ENCODE measurements at places on chromosomes 5 and 9.
A peak's percentile ranks its signal among the peaks of the same experiment; 100 is the strongest.

DNA sequence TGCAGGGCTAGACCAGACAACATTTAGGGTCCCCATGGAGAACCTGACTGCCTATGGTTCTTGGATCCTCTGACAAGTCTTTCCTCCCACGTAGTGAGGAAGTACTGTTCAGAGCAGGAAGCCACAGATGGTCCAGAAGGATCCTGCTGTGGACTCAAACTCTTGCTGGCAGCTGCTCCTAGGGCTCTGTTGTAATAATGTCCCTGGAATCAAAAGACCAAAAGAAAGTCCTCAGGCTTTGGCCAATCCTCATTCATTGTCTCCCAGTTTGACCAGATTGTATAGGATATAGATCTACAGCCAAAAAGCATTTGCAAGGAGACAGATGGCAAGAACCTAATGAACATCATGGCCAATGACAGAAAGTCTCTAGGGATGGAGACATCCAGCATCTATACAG, 53.9 kb downstream of the SEMA6A start:
- DNase-seq = no peak

DNA sequence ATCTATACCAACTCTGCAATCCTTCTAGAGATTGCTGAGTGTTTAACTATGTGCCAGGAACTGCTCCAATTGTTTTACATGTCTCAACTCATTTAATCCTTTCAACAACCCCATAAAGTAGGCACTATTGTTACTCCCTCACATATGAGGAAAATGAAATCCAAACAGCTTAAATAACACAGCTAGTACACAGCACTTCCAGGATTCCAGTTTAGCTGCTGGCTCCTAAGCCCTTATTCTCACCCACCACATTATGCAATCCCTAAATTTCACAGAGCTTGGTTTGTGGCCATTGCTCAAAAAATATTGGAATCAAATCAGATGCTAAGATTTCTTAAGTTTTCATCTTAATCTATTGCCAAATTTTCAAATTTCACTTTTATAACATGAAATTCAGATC, 84.9 kb downstream of the PRELID2 start:
- no peak for DNase-seq

GRCh38 chr9:98874721-98875255, 67.3 kb downstream of the GALNT12 start:
- no peak for DNase-seq

DNA sequence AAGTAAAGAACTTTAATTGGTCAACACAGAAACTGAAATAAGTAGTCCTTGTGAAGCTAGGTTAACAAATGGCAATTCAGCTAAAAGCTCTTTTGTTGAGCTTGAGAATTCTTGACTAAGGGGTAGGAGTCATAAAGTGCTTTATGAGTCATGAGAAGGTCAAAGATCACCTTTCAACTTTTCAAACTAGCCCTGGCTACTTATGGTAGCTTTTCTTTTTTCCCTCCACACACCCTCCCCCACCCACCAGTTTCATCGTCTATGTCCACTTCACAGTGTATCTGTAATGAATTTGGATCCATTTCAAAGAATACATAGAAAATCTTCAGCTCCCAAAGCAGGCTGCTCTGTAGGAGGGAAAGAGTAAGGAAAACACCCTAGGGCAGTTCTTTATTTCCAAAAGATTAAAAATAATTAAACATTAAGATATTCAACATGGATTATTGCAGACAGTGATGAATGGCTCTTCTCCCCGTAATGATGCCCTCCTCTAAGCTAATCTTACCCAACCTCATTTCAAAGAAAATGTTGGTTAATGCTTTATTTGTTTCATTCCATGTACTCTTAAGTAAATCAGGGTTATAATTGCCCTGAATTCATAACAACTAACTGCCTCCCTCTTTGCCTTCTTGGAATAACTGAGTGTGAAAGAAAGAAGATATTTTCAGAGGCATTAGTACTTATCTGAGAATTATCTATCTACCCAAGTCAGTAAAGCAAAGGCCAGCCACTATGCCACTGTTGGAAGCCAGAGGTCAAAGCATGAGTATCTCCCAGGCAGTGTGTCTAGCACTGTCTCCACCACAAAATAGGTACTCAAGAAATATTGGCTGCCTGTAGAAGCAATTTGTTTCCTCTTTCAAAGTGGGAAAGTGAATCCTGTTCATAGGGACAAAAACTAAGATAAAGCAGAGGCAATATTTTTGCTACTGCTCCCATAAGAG, 290.6 kb downstream of the PIK3R1 start:
- no peak for DNase-seq

- no peak for DNase-seq
These were observed 6.7 kb upstream of the CAST start for GRCh38 chr5:96655506-96655905.

GRCh38 chr5:851553-851952, 767 bp upstream of the ZDHHC11 start:
- DNase-seq = no peak

- DNase-seq = no peak
These were observed 91.7 kb downstream of the AOPEP start for GRCh38 chr9:94818178-94818541.

DNA sequence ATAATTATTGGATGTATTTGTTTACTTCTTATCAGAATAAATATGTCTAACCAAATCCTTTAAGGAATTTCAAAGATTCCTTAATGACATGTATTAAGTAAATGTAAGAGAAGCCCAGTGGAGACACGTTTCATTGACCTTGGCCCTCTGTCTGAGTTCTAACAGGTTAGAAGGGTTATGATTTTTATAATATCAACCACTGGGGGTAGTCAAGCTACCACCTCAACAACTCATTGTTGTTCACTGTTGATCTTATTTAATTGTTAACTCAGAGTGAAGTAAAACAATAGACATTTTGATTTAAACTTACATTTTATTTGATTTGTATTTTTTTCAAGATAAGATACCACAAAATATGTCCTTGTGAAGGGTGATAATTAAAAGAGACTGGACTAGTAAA, 499.2 kb upstream of the COX7C start:
- DNase-seq = no peak

DNA sequence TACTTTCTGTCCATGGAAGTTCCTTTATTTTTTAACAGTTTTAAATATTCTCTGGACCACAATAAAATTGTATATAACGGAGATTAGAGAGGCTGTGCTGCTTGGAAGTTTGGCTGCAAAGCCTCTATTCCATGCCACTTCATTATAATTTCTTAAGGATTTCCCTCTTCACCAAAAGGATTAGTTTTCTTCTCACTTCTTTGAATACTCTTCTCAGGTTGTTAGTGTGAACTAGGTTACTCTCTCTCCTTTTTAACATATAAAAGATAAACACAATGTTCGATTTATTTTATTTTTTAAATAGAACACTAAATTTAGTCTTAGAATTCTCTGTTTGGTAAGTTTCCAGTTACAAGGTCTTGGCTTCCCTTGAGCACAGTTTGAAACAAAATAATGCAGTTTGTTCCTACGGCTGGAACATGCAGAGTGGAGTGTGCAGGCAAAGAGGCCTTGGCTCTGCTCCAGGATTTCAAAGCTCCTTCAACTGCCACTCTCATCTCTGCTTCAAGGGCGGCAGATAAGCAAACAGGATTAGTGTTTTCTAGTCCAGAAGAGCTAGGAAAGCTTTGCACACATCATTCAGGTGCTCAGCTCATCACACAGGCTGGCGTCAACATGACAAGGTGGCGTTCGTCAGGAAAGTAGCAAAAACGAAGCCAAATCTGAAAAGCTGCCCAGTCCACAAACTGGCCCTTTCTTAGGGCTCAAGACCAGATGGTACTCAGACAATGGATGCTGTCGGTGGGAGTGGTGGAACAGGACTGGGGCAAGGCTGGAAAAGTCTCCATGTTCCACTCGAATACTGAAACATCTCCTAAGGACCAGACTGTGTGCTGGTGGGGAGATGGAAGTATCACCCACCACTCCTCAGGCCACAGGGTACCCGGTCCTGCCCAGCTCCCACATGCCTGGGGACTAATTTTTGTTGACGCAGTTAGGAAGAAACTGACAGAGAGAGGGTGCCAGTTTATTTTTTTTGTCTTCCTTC, 286.6 kb downstream of the CRB2 start:
- no peak for DNase-seq

DNA sequence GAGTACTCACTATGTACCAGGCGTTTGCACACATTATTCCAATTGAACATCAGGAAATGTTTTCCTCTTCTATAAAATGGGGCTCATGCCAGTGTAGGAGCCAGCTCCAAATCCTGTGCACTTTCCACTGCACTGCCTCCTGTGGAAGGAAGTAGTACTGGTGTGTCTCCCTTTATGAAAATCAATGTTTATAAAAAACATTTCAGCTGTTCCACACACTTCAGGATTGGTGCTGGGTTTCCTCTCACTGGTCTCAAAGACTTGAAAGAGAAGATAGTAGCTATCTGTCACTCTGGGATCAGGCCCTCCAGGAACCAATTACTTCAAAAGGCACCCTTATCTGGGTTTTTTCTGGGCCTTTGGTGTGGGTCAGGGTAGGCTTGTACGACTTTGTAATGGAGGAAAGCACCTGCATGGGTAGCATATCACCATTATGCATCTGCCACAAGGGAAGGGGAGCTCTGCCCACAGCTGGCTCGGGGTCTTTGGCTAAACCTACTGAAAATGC, 32.5 kb downstream of the RAB14 start:
- DNase-seq = peak; percentile 41

- DNase-seq = no peak
These were observed 46.6 kb upstream of the COL5A1 start for GRCh38 chr9:134595014-134595413.

DNA sequence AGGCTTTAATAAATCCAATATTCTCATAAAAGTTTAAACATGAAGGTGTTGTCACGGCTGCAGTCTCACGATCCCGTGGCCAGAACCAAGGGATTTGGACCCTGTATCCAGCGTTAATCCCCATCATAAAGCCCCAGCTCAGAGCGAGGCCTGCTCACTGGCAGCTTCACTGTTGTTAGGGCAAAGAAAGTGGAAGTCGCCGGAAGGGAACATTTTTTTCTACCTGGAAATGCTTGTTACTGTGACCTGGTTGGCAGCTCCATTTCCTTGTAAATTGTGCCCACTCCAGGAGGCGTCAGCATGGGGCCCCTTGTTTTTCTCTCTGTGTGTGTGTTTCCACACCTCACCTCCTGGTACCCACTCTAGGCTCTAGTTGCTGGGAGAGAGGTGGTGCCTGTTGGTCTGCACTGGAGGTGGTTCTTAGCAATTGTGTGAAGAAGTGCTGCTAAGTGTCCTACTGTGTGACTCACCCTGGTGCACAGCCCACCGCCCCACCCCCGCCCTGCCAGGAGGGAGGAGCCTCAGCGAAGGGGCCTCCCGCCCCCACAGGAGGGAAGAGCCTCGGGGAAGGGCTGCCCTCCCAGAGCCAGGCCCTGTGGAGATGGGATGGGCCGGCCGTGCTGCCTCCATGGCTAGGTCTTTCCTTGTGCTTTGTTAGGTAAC, 105.1 kb downstream of the EHMT1 start:
- no peak for DNase-seq

- DNase-seq = peak; percentile 58
These were observed 2.3 kb upstream of the ZNF782 start for GRCh38 chr9:96856363-96857286.

GRCh38 chr9:101242651-101243050, 142.2 kb downstream of the BAAT start:
- DNase-seq = no peak

- DNase-seq = peak; percentile 74
These were observed 621 bp downstream of the AK6 start for GRCh38 chr5:69368458-69369339.

GRCh38 chr9:123684393-123685149, 245.4 kb downstream of the DENND1A start:
- no peak for DNase-seq

- DNase-seq = no peak
These were observed 31.2 kb upstream of the FABP6 start for GRCh38 chr5:160198146-160198545.

GRCh38 chr5:139188558-139189270, 9.5 kb downstream of the SIL1 start:
- no peak for DNase-seq

GRCh38 chr9:35649431-35650340, 1.0 kb downstream of the SIT1 start:
- DNase-seq = peak; percentile 57

GRCh38 chr5:36535859-36536615, 70.4 kb upstream of the SLC1A3 start:
- DNase-seq = no peak

DNA sequence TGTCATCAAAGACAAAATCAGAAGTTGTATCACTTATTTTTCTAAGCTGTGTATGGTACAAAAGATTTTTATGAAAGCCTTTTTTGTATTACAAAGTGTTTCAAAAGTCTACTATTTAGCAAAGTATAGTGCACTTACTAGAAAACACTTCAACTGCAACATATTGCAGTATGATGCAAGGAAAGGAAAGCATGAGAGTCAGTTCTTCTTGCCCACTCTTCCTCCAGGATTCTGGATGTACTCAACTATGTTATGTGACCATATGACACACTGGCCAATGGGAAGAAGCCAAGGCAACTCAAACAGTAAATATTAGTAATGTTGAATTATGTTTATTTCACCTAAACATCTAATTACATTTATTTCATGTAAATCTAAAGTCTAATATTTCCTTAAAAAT, 49.5 kb upstream of the TYRP1 start:
- DNase-seq = no peak

DNA sequence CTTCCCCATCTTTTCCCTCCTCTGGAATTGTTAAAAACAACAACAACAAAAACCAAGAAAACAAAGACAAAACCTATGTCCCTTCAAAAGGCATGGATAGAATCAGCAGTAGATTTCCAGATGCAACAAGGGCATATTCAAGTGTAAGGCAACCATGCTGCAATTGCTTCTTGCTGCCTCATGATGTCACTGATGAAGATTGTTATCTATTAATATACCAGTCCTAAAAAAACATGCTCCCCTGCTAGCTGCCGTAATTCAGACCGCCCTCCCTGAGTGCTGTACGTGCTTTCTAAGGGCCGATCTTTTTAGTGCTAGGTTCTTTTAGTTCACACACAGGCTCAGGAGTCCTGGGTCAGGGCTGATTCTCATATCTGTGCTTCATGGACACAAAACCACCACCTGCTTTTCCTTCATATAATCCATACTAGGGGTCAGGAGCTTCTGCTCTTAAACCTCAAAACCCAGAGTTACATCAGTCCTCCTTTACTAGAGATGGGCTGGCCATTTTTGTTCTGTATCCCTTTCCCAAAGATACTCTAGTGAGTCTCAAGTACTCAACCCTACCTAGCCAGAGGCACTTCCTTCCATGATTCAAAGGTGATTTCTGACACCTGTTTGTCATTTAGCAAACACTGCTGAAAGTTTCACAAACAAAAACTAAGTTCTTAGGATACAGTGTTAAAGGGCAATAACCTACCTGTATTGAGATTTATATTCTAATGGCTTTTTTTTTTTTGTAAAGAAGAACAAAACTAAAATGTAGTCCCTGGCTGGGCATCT, 82.1 kb downstream of the GIN1 start:
- no peak for DNase-seq

- no peak for DNase-seq
These were observed 71.3 kb downstream of the LIX1 start for GRCh38 chr5:97071101-97071500.

GRCh38 chr9:133658442-133659431, 22.6 kb downstream of the DBH start:
- no peak for DNase-seq

DNA sequence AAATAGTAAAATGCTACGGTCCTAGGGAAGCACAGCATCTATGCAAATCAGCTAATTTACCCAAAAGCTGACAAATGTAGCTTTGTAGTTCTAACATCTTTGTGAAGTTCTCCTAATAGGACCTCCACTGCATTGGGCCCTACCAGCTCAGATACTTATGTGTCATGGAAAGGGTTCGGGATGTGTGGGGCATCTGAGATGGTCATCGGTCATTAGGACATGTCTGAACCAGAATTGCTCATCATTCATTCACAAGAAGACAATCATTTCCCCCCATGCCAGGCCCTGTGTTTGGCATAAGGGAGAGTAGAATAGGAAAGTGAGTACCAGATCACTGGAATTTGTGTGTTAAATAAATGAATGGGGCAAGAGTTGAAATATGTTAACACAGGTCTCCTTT, 35.7 kb downstream of the PWWP2A start:
- DNase-seq = no peak
